ENCODE measurements at places on chromosomes 6 and 20.

- no peak for DNase-seq
Measured at GRCh38 chr20:61835791-61836350, 229.8 kb downstream of the TAF4 start.

DNA sequence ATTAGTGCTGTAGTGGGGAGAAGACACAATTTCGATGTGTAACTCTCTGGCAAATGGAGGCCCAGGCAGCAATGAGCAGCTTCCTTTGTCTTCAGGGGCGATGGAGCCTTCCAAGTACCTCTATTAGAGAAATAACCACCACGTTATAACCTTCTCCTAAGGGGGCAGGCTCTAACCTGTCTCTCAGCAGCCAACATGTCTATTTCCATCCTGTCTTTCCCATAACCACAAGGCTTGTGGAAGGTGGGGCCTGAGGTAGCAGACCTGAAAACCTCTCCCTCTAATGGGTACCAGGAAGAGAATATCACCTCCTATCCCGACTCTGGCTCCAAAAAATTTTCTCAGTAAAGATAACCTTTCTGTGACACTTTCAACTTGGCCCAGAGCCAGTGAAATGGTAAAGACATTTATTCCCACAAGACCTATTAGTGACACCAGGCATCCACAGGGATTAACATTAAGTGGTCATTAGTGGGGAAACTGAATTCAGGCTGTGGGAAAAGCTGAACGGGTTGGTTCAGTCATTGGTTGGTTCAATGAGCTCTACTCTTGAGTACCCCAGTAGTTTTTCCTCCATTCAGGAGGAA, 4.0 kb downstream of the PEX6 start:
- no peak for DNase-seq

GRCh38 chr6:53461696-53462095, 83.2 kb downstream of the GCLC start:
- DNase-seq: no peak

DNA sequence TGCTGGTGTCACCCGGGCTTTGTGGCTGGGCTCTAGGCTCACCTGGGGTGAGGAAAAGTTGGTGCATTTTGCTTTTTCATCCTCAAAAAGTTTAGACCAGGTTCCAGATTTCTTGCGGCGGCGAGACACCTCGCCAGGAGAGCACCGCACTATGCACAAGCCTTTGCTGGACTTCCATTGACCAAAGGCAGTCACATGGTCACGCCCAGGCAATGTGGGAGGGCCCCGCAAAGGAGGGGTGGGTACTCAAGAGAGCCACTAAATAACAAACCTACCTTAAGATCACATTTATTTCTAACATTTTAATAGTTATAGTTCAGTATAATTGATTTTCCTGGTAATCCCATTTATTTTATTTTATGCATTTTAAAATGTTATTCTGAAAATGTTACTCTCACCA, 3.0 kb upstream of the KIF16B start:
- no peak for DNase-seq

- no peak for DNase-seq
Measured at GRCh38 chr6:135913785-135914184, 62.3 kb downstream of the PDE7B start.
